ENCODE measurements at places on chromosomes 7 and 10.

DNA sequence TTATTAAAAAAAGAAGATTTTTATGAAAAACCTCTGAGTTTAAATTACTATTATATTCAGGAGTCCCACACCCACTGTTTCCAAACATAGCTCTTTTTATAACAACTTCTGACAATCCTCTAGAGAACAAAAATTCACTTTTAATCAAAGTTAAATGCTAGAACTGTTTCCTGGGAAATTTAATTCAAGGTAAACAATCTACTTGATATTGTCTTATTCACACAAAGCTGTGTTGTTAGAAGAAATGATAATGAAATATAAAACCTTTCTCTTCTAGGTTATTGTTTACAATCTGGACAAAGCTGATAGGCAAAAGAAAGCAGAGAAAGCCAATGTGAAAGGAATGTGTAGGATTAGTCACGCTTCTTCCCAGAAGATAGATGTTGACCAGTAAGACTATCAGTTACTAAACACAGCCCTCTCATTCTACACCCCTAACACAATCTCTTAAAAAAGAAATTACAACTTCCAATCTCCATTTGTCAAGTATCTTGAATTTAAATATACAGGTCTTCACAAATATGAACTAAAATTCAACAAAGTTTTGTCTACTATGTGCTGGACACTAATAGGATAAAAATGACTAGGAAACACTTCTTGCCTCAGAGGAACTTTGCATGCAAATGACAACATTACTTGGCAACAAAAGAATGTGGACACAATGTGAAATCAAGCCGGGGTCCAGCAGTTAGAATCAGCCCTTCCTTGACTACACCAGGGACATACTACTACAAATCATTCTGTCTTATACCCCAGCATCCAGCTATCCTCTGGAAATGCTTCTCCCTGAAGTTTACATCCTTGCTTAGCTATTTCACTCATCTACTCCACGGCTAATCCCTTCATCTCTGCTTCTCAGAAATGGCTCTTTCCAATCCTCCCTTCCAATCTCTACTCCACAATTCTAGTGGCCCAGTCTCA lies 123.7 kb downstream of the IMMP2L start:
- DNase-seq: peak; percentile 60

GRCh38 chr7:24751484-24751883 lies 5.8 kb downstream of the GSDME start:
- DNase-seq: no peak

- no peak for DNase-seq
Measured at GRCh38 chr7:1449951-1450350, 9.3 kb downstream of the MICALL2 start.

DNA sequence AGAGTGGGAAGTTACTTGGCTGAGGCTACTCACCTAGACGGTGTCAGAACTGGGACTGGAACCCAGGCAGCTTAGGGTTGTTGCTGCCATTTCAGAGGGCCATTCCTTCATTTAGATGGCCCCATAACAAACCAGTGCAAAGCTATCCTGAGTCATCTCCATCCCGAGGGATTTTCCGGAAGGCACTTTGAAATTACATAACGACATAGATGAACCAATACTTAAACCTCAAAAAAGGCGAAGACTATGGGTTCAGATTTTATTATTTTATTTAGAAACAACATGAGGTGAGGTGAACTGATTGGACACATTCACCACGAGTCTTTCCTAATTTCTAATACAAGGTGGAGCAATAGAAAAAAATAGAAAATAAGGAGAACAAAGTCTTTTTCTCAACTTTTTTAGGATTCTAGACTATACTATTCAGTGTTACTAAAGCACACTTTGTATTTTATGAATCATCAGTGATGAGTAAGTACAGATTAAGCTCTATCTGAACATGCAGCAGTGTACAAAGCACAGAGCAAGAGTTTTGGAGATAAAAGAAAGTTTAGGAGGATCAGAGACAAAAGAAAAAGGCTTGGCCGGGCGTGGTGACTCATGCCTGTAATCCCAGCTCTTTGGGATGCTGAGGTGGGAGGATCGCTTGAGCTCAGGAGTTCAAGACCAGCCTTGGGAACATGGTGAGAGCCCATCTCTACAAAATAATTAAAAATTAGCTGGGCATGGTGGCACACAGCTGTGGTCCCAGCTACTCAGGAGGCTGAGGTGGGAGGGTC lies 79.5 kb upstream of the SVIL start:
- DNase-seq: no peak

- DNase-seq: no peak
Measured at GRCh38 chr10:123606955-123607354, 59.2 kb upstream of the GPR26 start.

- DNase-seq: no peak
Measured at GRCh38 chr10:28800144-28800543, 122.8 kb downstream of the BAMBI start.

DNA sequence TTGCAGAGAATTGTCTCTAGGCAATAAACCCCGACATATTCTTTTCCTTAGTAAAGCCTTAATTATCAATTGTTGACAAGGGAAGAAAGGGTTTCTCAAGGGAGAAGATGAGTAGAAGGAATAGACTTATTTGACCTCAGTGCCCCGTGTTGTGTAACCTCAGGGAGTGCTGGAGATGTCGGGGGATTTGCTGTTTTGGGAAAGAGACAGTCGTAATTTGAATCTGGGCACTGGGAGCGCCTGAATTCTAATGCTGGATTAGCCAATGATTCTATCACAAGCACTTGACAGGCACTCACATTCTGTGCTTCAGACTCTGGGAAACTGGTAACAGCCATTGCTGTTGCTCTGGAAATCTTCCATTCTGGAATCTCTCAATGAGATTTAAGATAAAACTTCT lies 13.8 kb upstream of the LMOD2 start:
- no peak for DNase-seq

GRCh38 chr7:108134486-108134885 lies 4.3 kb upstream of the LAMB4 start:
- DNase-seq: no peak

DNA sequence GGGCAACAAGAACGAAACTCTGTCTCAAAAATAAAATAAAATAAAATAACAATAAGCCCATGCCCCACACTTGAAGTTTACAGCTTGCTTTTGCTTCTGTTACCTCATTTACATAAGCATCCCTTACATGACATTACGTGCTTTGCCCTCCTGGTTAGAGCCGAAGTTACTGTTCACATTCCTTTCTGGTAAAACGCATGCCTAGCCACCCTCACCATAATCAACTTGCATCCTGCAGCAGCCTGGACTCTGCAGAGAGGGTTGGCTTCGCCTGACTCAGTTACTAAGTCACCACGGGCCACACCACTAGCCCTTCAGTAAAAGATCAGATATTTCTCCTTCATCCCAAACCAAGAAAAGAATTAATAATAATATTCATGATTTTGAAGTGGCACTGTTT lies 736.0 kb upstream of the AUTS2 start:
- DNase-seq: no peak

- no peak for DNase-seq
Measured at GRCh38 chr7:856444-857095, 19.8 kb upstream of the GET4 start.

DNA sequence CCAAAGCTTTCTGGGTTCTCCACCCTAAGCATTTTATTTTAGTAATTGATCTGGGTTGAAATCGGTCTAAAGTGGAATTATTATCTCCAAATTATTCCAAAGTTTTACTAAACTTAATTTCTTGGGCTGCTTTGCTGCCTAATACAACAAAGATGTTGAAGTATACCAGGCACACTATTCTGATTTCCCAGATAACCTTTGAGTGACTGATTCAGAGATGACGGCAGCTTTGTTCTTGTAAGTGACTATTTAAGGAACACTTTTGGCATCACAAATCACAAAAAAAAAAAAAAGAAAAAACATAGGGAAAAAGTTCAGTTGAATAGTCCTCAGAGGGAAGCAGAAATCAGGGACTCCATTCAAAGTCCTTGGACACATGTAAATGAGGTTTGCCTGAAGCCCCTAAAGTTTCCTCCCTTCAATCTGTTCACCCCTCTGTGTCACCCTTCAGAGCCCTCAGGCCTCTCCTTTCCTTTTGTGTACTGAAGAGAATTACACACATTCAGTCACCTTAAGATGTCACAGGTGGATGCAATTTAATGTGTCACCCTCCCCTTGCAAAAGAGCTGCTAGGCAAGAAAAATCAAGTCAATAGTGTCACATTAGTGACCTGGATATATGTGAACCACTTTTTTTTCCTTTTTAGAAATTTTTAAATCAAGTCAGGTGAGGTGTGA lies 81.5 kb downstream of the RTKN2 start:
- DNase-seq: no peak

DNA sequence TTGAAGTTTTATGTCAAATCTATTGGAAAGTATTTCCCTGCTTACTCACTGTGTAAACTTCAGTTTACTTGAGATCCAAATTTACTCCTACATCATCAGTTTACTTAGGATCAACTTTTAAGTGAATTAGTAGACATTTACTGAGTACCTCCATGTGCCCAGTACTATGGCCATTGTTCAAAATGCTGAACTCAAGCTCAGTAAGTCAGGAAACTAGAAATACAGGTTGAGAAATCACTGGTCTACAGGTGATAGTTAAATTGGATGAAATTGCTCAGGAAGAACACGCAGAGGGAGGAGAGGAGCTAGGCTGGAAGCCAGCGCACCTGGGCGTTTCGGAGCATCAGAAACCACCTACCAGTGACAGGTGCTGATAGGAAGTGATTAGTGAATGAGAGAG lies 25.5 kb upstream of the EBLN1 start:
- DNase-seq: no peak

GRCh38 chr10:97916586-97916985 lies 66.9 kb downstream of the GOLGA7B start:
- no peak for DNase-seq

DNA sequence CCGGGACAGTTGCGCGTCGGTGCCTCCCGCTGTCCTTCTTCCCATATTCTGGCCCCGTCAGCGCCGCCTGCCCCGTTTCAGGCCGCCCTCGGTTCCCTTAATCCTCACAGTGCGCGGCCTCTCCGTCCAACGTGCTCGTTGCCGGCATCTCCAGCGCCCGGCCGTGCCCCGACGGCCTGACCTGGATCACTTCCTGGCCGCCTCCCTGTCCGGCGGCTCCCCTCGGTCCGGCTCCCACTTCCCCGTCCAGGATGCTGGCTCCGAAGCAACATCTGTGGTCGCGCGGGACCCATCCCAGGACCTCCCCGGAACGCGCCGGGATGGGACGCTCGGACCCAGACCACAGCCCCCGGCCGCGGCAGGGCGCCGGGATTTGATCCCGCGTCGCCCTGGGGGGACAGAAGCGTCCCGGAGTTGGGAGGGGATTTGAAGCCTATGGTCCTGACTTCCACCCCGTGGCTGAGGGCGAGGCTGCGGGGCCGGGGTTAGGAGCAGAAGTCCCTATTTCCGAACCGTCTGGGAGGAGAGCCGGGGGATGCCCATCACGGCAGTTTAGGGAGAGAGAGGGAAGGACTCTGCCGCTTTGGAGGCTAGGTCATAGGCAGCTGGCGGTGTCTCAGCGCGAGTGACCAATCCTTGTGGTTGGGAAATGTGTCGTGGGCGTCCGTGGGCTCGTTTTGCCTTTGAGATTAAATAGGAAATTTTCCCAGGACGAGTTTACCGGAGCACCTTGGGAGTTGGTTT lies 53.8 kb downstream of the KCTD7 start:
- no peak for DNase-seq

DNA sequence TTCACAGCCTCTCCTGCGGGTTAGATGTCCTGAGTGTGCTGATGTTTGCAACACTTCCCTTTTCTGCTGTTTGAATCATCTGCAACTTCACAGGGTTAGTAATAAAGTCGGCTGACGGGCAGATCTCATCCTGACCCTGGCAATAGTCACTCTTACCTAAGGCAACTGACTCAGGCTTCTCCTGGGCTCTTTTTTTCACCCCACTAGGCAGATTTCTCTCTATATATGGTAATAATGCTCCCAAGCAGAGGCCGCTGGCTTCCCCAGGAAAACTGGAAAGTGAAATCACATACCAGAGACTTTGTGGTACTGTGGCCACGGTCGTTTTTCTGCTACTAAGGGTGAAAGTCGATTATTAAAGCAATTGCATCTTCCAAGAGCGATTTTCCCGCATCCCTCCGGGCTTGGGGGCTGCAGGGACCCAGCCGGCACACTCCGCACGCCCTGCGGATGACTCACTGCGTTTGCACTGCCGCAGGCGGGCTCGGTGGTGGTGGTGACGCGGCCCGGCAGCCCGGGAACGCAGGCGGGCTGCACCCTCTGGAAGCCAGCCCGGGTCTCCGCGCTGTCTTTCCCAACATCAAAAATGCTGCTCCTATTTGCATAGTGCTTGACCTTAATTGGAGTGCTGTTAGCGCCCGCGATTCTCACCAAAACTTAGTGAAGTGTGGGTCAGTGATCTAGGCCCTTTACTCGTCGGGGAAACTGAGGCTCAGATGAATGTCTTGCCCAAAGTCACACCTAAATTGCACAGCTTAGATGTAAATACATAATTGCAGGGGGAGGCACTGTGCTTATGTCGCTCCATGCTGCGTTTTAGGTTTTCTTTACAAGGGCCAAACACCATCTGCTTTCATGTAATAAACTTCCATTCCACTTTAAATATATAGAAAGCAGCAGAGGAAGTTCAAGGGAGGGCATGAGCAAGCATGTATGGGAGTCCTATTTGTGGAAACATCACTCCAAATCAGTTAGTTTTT lies 47.6 kb upstream of the ITGB1 start:
- DNase-seq: peak; percentile 59

DNA sequence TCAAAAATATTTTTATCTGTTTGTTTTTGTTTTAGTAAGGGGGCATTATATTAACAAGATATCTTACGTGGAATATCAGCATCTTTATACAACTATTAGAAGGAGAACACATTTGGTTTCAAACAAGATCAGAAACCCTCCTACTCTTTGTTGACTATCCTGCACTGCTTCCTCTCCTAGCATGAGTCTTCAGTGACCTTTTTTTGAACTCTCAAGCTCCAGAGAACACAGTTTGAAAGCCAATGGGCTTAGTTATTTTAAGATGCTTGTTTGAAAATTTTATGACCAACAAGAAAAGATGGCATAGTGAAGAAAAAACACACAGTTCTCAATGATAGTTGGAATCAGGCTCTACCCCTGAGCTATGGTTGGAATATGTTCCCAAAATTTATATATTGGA lies 37.2 kb upstream of the RTKN2 start:
- DNase-seq: no peak
